ENCODE measurements at places on chromosomes 3 and 15. TPM values are rescaled to one million over a fixed set of nuclear protein-coding genes. Genes with fewer than 3 reads are reported as not detected.

Gene MESP2
- total RNA-seq = not detected

DNA sequence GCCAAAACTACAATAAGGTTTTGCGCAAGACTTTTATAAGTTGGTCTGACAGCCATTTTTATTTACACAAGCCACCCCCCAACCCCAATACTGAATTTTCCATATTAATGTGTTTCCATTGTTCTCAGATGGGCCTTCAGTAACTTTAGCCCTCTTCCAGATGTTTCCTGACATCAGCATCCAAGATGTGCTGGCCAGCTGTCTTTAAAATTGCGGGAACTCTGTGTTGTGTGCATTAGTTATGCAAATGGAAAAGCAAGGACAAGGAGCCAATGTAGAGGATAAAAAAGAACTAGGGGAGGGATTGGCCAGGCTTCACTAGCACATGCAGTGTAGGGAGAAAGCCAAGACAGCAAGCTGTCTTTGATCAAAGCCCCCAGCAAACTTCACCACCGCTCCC, 45.4 kb downstream of the COMMD2 start:
- H3K4me3 ChIP-seq = no peak overlapping the region
- no peaks in the 10 kb centered on the region for H3K36me3 ChIP-seq
- no peak for DNase-seq

DNA sequence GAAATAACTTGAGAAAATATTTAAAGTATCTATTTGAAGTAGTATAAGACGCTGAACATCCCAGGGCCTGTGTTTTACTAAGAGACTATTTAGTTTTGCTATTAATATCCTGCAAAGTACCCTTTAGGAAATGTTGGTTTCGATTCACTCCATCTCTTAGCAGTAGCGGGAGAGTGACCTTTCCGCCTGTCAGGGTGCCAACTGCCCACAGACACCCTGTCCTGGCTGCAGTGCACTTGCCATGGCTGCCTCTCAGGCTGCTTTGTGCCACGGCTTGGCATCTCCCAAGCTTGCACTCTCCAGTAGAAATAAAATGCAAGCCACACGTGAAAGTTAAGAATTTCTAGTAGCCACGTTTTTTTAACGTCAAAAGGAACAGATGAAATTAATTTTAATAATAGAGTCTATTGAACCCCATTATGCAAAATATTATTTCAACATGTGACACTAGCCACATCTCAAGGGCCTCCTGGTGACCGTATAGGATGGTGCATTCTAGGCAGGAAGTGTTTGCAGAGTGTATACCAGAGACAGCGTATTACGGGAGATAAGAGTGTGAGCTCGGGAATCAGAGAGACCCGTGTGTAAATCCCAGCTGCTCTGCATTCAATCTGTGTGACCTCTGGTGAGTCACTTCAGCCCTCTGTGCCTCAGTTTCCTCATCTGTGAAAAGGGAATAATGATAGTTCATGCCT, 19.8 kb downstream of the ADAMTS9 start:
- no peaks in the 10 kb centered on the region for H3K4me1 ChIP-seq
- DNase-seq = no peak
- H3K4me3 ChIP-seq = no peak overlapping the region
- H3K27me3 ChIP-seq = no peaks in the 10 kb centered on the region

GRCh38 chr3:50174947-50175524, 16.4 kb upstream of the GNAT1 start:
- H3K4me3 ChIP-seq = no peak overlapping the region
- peaks cover 4% of the 10 kb centered on the region for H3K4me1 ChIP-seq
- peaks cover 3% of the 10 kb centered on the region for H3K27me3 ChIP-seq
- H3K36me3 ChIP-seq = no peaks in the 10 kb centered on the region
- H3K27ac ChIP-seq = no peak overlapping the region
